ENCODE measurements at places on chromosomes 6 and 20. TPM values are rescaled to one million over a fixed set of nuclear protein-coding genes. Genes with fewer than 3 reads are reported as not detected.

Gene ENPP1
- 26.5 TPM for total RNA-seq

Gene FAXC
- total RNA-seq = 2.9 TPM

Gene PRICKLE4
- 3.1 TPM for total RNA-seq

Gene TRDN
- total RNA-seq = not detected

Gene NRSN1
- total RNA-seq = not detected

Gene PXT1
- total RNA-seq = not detected

Gene IL20RA
- 0.11 TPM for total RNA-seq

Gene PRR18
- not detected for total RNA-seq

Gene TUBE1
- total RNA-seq = 11.2 TPM

Gene NKAPL
- total RNA-seq = not detected

Gene MOG
- total RNA-seq = not detected

Gene PPT2
- total RNA-seq = 15.5 TPM

GRCh38 chr20:3454831-3455230 is 16.0 kb upstream of the ATRN start:
- no peak for DNase-seq

GRCh38 chr6:41451039-41451438 is 95.1 kb upstream of the FOXP4 start:
- no peak for DNase-seq

GRCh38 chr20:11807054-11808048 is 110.3 kb upstream of the BTBD3 start:
- DNase-seq = peak; percentile 69

DNA sequence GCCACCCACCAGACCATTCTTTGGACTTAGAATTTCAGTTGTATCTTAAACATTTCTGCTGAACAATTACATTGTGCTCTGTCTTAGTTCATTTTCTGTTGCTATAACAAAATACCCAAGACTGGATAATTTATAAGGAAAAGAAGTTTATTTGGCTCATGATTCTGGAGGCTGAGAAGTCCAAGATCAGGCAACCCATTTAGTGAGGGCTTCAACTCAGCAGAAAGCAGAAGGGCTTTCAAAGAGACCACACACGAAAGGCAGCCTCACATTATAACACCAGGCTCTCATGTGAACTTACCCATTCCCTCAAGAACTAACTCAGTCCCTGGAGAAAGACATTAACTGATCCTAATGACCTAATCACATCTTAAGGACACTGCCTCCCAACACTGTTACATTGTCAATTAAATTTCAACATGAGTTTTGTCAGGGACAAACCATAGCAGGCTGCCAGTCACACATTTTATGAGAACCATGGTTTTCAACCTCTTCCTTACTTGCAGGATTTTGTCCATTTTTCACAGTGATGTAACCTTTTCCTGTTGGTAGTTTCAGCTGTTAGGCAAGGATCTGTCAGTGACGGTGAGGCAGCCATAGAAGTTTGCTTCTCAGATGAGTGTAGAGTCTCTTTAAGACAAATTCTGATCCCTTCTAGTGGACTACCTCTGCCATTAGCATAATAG is 399.6 kb upstream of the SOX4 start:
- DNase-seq = no peak

DNA sequence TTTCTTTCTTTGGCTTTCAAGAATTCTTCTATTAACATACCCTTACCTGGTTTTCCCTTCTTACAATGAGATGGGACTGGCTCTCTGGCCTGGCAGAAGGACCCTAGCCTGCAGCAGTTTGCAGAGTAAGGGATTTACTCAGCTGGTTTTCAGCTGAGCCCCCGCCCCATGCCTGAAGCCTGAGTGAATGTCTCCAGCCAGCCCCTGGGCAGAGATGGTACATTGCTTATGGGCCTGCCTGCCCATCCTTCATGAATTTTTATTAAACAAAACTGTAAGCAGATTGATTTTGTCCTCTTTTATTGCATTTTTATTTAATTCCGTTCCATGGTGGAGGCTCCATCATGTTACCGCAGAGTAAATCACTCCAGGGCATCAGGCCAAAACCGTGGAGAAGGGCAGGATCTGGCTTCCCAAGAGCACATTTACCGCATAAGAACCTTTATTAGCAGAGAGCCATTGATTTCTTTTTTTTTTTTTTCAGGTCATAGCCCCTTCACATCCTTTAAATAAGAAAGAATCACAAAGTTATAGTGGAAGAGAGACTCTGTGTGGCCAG is 316.2 kb downstream of the DHX35 start:
- DNase-seq = no peak

- no peak for DNase-seq
These were observed 252.0 kb downstream of the SOX4 start for GRCh38 chr6:21845439-21846140.

DNA sequence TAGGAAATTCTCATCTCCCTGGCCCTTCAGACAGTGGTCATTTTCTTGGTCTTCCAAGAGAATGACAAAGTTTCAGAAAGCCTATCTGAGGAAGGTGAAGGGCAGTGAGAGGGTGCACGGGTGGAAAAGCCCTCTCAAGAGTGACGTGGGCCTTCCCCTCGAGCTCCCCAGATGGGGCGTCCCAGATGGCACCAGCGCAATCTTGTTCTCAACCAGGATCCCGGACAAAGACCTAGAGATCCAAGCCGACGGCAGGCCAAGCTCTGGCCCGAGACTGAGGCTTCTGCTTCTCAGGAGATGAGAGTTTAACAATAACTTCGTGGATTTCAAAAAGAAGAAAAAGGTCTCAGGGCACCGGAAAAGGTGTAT is 797 bp upstream of the ZNF133 start:
- no peak for DNase-seq

DNA sequence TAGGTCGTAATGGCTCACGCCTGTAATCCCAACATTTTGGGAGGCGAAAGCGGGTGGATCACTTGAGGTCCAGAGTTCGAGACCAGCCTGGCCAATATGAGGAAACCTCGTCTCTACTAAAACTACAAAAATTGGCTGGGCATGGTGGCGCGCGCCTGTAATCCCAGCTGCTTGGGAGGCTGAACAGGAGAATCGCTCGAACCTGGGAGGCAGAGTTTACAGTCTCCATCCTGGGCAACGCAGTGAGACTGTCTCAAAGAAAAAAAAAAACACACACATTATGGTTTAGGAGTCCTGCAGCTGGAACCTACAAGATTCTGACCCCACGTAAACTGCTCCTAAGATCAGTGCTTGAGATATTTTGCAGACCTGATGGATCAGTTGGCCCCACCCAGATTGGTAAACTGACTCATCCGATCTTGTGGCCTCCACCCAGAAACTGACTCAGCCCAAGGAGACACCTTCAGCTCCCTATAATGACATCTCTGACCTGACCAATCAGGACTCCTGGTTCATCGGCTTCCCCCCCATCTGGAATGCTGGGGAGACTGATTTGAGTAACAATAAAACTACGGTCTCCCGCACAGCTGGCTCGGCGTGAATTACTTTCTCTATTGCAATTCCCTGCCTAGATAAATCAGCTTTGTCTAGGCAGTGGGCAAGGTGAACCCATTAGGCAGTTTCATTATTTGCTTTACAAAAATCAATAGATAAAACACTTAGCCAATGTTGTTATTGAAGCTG is 96.2 kb upstream of the BTN3A2 start:
- no peak for DNase-seq

DNA sequence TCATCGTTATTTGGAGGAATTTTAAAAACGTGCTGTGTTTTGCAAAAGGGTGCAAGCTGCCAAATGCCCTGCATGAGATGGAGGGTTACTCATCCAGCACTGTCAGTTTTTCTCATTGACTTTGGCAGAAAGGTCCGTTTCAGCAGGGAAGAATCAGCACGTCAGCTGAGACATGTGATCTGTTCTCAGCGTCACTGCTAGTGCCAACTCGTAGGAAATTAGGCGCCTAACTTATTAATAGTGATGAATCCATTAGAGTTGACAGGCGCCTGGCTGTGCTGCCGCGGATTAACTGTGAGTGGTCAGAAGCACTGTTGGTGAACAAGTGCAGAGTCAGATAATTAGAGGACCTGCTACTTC is 175.5 kb upstream of the FOXQ1 start:
- DNase-seq = peak; percentile 28

GRCh38 chr6:17999425-17999824 is 12.0 kb upstream of the KIF13A start:
- DNase-seq = no peak

GRCh38 chr6:89731924-89732567 is 87.5 kb downstream of the MDN1 start:
- no peak for DNase-seq

- DNase-seq = peak; percentile 67
These were observed 38.0 kb downstream of the RCAN2 start for GRCh38 chr6:46453216-46453615.

DNA sequence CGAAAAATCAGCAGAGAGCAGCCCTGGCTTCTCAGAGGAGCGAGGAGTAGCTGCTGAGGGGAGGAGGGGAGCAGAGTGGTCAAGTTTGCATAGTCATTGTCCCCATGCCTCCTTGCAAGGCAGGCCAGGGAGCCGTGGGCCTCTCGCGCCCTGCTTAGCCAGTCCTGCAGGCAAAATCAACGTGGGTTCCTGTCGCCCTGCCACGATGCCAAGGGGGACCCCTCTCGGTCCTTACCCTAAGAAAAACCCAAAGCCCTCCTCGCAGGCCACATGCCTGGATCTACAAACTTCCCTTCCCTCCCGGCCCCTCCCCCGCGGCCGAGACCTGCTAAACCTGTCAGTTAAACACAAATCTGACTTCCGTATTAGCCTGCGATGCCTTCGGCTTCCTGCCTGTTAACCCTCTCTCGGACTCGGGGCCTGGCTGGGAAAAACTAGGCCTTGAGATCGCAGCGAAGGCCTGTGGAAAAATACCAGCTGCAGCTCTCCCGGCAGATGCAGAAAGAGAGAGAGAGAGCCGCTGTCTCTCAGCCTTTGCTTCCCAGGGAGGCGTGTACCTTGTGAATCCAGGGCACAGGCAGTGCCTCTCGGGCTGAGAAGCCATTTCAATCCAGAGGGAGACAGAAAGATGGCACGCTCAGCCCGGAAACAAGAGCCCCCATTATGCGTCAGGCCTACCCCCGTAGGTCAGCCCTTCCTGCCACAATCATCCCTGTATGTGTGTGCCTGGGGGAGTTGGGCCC is 968 bp upstream of the ZMYND8 start:
- DNase-seq = peak; percentile 95

DNA sequence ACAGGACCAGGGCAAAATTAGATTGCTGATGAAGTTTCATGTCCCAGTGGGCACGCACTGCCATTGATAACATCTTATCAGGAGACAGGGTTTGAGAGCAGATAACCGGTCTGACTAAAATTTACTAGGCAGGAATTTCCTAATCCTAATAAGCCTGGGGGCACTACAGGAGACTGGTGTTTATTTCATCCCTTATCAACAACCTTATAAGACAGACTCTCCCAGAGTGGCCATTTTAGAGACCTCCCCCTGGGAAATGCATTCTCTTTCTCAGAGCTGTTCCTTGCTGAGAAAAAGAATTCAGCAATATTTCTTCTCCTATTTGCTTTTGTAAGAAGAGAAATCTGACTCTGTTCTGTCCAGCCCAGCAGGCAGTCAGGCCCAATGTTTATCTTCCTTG is 423.4 kb upstream of the IMPG1 start:
- DNase-seq = no peak

DNA sequence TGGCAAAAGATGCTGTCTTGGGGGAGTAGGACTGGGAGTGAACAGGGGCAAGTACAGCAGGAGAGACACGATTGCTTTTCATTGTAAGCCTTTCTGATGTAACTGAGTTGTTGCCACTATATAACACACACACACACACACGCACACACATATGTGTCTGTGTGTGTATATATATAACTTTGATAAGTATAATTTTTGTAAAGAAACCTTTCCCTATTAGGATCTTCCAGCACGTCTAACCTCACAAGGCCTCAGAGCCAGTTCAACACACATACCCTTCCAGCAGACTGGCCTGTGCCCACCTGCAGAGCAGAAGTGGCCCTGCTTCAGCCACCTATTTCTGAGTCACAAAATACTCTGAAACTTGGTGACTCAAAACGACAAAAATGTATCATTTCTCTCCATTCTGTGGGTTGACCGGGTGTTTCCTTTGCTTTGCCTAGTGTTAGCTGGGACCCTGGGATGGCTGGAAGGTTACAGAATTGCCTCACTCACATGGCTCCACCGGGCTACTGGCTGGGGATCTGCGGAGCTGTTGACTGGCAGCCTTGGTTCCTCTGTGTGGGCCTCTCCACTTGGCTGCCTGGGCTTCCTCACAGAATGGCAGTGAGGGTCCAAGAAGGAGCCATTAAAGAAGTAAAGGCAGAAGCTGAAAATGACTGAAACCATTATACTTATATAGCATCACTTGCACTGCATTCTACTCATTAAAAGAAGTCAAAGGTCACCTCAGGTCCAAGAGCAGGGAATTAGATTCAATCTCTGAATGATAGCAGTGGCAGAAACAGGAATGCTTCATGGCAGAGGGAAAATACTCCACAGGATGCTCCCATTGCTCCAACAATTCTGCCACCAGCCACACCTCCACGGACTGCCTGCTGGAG is 126.4 kb downstream of the BANF2 start:
- no peak for DNase-seq

DNA sequence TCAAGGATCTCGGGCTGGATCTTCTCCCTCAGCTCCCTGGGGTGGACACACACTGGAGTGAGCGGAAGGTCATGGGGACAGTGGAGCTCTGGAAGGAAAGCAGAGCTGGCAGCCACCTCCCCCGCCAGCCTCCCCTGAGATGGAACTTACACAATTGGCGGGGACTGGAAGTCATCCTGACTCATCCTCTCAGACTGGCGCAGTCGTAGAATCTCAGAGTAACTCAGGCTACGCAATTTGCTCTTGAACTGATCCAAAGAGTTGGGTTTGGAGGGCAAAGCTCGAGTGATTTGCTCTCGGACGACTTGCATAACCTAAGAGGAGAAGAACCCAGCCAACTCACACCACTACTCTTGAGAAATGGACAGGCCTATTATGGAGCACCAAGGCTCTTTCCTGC is 34.8 kb downstream of the ELMO2 start:
- DNase-seq = no peak

GRCh38 chr6:160198606-160199211 is 59.9 kb downstream of the SLC22A2 start:
- DNase-seq = no peak

- DNase-seq = no peak
These were observed 170.9 kb downstream of the FUT9 start for GRCh38 chr6:96186516-96187195.

DNA sequence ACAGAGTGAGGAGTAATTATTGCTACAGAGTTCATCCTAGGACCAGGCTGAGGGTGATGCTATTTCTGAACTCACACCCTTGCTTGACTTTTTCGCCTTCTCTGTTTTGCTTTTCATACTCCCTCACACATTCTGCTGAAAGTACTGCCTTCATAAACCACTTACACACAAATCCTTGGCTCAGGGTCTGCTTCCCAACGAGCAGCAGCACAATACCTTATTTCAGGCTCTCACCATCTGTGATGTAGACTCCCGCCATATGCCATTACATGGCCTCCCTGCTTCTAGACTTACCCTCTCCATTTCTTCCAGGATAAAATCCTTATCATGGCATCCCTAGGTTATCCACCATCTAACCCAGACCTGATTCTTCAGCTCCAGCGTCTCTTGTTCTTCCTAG is 321.3 kb upstream of the SPTLC3 start:
- DNase-seq = no peak
